ENCODE measurements at places on chromosomes 11 and 22.

DNA sequence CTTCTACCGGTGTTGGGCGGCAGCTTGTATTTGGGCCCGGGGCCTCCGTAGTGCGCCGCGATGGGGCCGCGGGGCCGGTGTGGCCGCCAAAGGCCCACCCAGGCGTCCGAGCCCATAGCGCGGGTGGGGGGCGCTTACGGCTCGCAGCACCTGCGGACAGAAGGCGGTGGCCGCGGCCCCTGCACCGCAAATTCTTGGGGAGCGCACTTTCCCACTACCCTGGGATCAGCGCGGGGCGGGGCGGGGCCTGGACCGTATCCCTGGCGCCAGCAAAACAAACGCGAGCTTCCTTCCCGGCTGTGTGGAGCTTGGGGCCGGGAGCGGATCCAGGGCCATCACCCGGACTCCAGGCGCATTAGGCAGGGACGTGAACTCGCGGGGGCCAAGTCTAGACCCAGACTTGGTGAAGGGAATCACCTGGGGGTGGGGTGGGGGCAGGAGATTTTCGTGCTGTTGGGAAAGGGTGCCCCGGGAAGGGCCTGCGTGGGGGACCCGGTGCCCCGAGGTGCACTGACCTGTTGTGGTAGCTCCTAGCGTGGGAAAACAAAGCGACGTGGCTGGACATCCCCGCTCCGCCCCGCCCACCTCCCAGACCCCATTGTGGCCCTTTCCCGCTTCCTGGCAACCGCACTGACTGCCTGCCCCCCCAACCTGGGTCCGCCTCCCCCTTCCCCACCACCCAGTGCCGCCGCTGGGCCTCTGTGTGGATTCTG, 2.3 kb upstream of the TYMP start:
- DNase-seq, result peak; percentile 21

GRCh38 chr11:44190883-44191230, 95.4 kb downstream of the EXT2 start:
- no peak for DNase-seq

GRCh38 chr11:17412488-17413180, 24.2 kb upstream of the KCNJ11 start:
- no peak for DNase-seq

- DNase-seq, result no peak
These were observed 106.2 kb downstream of the ETS1 start for GRCh38 chr11:128481135-128481534.

DNA sequence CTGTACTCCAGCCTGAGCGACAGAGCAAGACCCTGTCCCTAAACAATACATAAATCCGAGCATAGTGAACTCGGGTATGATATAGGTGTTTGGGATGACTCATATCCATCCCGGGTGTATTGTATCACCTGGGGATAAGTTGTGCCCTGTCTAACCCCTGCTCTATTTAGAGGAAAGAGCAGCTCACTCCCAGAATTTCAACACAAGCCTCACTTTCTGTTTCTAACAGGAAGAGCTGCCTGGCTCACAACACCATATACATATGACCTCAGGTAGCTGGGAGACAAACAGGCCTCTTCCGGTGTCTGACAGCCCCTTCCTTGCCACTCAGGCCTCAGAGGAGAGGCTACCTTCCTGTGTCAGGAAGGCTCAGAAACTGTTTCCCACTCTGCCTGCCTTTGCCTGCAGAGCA, 9.9 kb upstream of the MICALL1 start:
- DNase-seq, result peak; percentile 44

- DNase-seq, result no peak
These were observed 1459.4 kb upstream of the TENM4 start for GRCh38 chr11:80900265-80900664.

- no peak for DNase-seq
These were observed 148.9 kb upstream of the CADM1 start for GRCh38 chr11:115653076-115653475.

GRCh38 chr11:133366147-133366546, 166.2 kb downstream of the OPCML start:
- DNase-seq, result no peak

GRCh38 chr22:31055117-31055634, 25.9 kb upstream of the SMTN start:
- DNase-seq, result no peak

DNA sequence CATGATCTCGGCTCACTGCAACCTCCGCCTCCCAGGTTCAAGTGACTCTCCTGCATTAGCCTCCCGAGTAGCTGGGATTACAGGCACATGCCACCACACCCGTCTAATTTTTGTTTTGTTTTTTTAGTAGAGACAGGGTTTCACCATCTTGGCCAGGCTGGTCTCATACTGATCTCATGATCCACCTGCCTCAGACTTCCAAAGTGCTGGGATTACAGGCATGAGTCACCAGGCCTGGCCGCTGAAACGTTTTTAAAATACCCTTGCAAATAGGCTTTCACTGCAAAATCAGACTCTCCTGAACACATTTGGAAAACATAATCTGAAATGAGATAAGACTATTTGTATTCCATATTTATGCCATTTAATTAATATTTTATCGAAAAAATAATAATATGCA, 826.1 kb upstream of the CNTN5 start:
- no peak for DNase-seq

- no peak for DNase-seq
These were observed 39.4 kb upstream of the TTC12 start for GRCh38 chr11:113274713-113275582.

- no peak for DNase-seq
These were observed 3.6 kb downstream of the SYNGR1 start for GRCh38 chr22:39353346-39353745.

DNA sequence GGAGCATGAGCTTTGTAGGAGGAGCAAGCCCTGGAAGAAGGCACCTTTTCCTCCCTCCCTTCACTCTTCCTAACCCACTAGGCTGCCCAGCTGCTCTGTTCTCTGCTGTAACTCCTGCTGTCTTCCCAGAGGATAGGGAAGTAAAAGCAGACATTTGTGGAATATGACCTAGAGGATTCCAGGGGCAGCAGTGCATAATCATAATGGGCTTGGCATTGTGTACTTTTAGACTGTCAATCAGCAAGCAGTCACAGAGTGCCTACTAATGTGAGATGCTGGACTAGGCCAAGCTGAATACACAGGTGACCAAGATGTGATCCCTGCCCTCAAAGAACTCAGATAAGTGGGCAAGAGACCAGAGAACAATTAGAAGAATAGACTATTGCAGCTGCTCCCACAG, 133.0 kb downstream of the NAV2 start:
- no peak for DNase-seq

DNA sequence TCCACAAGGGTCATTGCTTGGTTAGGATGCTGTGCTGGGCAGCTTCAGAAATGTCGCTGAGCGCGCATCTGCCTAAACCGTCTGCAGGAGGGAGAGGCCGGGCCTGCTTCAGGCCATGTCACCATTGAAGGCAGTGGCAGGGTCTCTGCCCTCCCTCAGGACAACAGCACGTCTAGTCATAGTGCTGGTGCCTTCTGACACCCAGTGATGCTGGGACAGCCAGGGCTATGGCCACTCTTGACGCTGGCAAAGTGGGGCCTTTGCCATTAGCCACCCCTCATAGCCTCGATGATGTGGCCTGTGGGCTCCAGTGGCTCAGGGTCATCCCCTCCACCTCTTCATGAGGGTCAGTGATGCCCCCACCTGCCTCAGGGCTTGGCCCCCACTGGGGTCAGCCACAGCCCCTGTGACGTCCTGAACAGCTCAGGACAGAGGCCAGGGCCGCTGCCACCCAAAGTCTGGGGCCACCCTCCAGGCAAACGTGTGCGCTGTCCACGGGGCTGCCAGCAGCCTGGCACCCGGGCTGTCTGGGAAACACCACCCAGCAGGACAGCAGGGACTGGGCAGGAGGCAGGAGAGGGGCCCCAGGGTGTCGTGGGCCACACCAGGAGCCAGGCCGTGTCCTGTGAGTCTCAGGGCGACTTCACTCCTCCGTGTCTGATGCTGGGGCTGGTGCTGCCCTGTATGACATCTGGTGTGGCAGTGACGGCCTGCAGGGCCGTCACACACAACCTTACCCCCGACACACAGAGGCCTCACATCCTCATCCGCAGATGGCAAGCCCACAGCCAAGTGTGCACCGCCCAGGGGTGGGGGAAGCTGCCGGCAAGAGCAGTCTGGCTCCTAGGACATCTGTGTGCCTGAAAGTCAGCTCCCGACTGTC, 42.5 kb downstream of the CERK start:
- no peak for DNase-seq

DNA sequence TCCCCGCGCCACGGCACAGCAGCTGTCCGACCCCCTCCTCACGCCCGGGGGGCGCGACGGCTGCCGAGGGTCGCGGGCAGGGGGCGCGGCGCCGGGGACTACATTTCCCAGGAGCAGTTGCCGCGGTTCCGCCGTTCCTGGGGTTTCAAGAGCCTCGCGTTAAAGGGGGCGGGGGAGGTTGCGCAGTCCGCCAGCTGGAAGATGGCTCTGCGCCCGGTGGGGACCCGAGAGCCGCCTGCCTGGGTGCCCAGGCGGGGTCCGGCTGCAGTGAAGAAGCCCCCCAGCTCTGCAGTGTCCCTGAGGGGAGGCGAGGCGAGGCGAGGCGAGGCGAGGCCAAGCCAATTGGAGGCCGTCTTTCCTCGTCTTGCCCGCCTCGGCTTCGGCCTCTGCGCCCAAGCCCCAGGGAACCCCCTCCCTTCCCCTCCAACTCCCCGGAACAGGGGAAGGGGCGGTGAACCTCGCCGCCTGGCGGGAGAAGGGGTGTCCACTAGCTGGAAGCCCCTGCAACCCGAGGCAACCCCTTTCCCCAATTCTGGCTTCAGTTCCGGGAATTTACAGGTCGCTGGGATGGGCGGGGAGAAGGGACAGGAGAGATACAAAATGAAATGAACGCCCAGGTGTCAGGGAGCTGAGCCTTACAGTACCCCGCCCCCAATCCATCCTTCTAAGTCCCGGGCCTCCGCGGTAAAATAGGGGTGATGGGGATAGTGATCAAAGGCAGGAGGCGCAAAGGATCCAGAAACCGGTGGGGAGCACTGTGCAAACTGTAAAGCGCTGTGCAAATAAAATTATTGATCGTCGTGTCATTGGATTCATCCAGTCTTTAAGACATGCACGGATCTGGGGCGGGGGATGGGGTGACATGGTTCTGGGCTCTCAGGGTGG, 5.2 kb upstream of the GCAT start:
- DNase-seq, result peak; percentile 46

DNA sequence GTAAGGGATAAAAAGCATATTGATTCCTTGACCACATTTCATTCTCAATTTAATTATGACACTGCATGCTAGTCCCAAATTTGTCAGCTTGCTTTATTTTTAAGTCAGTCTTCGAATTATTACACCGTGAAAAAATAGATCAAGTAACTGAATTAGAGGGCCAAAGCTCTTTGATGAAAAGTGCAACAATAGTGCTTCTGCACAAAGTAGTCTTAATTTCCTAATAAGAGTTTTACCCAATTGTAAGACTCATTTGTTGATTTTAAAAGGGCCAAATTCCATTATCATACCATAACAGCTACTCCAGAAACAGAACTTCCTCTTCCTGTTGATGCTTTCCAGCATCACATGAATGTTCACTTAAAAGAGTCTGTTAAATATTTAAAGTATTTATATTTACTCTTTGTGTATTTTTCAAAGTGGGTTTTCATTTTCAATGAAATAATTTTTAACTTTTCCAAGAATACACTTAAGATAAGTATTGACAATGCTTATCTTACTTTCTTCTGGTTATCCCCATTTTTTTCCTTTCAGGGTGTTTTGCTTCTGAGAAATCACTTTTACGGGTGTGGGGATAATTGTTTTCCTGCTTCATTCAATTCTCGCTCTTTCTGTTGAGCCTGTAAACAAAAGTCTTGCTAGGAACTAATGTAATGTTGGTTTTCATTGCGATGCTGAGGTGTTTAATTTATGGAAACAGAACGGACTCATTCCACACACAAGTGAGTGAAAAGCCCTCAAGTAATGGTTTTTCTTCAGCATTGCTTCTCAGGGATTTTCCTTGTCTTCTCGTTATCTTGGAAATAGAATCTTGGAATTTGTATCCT, 2.1 kb downstream of the ARHGEF12 start:
- DNase-seq, result no peak

DNA sequence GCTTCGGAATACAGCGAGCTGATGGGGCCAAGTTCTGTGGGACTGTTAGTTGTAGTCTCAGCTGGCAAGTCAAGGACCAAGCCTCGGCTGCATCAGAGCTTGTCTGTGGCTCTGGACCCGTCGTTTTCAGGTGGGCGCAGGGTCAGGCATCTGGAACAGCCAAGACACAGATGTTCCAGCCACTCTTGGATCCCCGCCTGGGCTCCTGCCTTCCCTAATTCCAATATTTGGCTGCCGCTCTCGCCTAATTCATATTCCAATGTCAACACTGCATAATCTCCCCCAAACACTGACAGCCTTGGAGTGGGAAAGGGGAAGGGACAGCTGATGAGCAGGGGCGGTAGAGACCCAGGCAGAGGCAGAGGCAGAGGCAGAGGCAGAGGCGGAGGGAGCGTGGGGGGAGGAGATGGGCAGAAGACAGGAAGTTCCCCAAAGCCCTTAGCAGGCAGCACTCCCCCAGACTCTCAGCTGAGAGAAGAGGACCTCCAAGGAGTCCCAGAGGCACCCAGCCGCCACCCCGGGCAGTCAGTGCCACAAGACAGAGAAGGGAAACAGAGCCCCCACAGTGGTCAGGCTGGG, 49.6 kb upstream of the SLC35C1 start:
- DNase-seq, result no peak

DNA sequence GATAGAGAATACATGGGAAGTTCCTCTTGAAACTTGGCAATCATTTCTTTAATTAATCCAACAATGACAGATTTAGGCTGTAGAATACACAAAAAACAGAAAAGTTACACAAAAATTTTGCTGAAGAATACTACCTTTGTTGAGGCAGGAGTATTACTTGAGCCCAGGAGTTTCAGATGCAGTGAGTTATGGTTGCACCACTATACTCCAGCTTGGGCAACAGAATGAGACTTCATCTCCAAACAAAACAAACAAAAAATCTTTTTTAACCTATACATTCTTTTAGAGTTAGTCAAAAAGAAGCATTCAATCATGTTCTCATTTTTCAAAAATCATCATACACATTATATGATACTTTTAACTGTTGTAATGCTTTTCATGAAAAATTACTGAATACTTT, 22.1 kb downstream of the UEVLD start:
- DNase-seq, result no peak

DNA sequence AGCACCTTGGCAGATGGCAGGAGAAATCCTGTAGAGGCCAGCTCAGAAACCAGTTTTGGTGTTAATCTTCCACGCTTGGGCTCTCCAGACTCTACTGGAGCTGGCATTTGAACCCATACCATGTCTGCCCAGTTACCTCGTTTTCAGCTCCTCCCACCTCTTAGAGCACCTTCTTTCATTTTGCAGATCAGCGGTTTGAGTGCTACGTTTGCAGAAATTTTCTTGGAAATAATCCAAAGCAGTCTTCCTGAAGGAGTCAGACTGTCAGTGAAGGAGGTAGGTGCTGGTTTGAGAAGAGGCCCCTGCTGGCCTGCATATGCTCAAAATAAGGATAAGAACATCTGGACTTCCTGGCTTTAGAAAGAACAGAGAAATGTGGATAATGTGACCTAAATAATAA, 13.7 kb downstream of the COA4 start:
- no peak for DNase-seq
